ENCODE measurements at places on chromosomes 2 and 18. TPM values are rescaled to one million over a fixed set of nuclear protein-coding genes. Genes with fewer than 3 reads are reported as not detected.

- no peak for DNase-seq
Observed at GRCh38 chr2:64151476-64151875, 7.3 kb upstream of the PELI1 start.

ABCB6 gene
- 54.8 TPM for total RNA-seq

DNA sequence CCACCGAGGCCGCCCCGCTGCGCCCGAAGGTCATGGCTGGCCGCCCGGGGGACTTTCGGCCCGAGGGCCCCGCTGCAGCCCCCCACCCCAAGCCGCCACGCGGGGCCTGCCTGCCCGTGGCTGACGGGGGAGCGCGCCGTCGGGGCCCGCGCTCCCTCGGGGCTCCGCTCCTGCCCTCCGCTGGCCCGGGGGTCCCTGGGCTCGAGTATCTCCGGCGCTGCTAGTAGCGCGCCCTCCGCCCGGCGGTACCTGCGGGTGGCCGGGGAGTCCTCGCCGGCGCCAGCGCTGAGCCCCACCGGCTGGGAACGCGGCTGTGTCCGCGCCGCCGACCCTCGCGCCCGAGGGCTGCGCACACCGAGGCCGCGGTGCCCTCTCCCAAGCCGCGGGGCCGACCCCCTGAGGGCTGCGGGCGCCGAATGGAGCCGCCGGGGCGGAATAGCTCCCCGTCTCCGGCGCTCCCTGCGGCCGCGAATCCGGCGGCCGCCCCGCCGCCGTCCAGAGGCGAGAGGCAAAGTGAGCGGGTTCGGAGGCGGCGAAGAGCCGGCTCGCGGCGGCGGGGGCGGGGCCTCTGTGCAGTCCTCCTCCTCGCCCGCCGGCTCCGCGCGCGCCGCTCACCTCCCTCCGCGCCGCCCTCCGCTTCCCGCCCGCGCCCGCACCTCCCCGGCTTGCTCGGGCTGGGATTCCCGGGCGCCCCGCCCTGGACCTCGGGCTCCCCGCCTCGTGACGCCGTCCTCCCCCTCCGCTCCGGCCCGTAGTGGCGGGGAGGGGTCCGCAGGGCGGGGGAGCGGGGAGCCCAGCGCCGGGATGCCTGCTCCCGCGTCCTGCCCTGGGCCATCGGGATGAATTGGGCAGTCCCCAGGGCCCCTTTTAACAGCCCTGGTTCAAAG, at the start of gene KCNG3:
Gene KCNG3, minus strand, starts transcription at position 515 of the 887 bp plus-strand sequence. Its CDS starts 481 bp downstream, at position 34.
- DNase-seq: peak; percentile 73

GRCh38 chr2:3142961-3143571, 234.6 kb downstream of the EIPR1 start:
- no peak for DNase-seq

DNA sequence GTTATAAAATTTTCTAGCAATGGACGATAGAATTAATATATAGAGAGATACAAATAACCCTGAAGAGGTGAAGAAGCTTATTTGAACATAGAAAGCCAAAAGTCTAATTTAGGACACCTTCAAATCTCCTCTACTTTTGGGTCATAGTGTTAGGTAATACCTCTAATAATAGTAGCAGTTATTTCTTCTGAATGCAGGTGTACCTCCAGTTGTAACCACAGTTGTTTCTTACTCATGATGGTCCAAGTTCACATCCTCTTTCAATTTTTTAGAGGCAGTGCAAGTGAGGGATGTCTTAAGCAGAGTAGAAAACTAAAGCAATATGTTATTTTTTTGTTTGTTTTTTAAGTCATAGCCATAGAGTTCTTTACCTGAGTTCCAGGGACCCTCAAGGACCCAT, 429.5 kb downstream of the CCDC85A start:
- DNase-seq: no peak

SERPINB12 gene
- not detected for total RNA-seq

Measured in psoas muscle (tissue), 8 donors.